ENCODE measurements at places on chromosomes 5 and 9.
A peak's percentile ranks its signal among the peaks of the same experiment; 100 is the strongest.

DNA sequence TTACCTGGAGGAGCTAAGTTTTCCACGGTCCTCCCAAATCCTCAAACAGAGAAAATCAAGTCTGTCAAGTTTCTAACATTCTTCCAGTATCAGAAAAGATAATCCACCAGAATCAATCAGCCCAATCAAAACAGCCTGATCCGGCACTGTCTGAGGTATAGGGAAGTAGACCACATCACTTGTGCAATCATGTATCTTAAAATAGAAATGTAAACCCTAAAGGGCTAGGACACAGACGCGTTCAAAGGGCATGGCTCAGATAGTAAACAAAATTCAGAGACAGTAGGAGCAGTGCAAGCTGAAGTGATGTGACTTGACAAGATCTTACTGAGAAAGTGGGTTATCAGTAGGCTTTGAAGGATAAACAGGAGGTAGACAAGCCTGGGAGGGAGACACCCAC is 252.4 kb upstream of the DAPK1 start:
- no peak for DNase-seq

- no peak for DNase-seq
Observed at GRCh38 chr5:145210020-145210419, 625.1 kb downstream of the PRELID2 start.

GRCh38 chr9:104817437-104817836 is 53.5 kb downstream of the NIPSNAP3B start:
- DNase-seq: no peak

DNA sequence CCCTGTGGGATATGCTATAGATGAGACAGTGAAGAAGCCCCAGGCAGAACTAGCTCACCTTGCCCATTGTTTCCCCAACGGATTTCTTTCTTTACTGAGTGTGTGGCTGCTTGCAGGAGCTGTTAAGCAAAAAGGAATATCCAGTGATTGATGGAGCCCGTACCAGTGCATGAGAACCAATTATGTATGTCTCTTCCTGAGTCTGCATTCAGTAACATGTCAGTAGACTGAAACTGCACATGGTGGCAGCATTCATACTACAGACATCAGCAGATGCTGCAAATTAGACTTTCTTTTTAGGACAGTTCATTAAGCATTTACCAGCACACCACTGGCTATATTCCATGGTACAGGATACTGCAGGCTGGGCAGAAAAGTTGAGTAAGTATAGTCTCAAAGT is 90.3 kb upstream of the PLCXD3 start:
- DNase-seq: no peak

DNA sequence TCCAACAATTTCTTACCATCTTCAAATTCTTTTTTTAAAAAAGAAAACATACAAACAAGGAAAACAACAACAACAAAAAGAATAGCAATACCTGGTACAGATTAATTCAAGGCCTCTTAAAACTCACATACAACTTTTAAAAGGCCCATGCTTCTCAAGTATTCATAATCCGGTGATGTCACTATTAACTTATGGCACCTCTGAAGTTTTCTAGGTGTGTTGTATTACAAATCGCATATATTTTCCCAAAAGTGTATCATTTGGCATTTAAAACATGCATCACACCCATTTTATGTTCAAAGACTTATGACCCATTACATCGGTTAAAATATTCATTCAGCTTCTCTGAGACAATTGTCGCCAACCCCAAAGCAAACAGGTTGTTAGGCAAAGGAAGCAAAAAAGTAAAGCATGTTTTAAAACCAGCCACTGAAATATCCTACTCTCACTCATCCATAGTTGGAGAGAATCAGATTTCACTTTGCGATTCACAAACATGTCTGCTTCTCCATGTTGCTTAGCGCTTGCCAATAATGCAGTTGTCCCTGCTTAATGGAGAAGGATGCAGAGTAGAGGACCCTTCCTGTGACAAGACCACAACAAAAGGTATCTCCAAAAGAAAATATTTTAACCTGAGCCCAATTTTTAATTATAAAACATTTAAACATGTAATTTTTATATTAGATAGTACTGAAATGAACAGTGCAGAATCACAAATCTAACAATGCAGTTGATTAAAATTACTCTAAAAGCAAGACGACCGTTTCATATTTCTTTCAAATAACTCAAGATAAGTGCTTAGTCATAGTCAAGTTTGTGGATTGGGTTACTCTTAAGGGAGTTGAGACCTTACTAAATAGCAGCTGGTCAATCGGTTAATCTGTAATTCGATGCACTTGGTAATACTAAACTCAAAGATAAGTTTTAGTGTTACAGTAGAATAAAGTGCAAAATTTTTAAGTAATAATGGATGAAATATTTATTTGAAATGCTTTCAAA is 1.6 kb downstream of the SKP1 start:
- no peak for DNase-seq

GRCh38 chr5:3598769-3599211 is 3.2 kb downstream of the IRX1 start:
- DNase-seq: no peak

DNA sequence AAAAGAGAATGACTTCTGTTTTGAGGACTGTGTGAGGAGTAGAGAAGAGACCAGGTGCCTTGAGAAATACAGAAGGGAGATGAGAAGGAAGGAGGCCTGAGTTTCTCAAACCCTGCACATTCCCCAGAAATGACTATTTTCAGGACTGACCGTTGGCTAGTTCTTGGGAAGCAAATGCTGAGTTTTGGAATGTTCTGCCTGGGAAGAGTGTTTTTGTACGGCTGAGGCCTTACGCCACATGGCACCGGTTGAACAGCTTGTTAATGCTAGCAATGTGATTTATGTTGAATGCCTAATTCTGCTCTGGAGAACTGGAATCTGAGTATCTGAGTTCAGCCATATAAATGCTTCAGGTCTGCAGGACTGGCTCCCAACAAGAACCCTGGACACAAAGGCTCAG is 152.7 kb upstream of the ADAMTS16 start:
- no peak for DNase-seq

DNA sequence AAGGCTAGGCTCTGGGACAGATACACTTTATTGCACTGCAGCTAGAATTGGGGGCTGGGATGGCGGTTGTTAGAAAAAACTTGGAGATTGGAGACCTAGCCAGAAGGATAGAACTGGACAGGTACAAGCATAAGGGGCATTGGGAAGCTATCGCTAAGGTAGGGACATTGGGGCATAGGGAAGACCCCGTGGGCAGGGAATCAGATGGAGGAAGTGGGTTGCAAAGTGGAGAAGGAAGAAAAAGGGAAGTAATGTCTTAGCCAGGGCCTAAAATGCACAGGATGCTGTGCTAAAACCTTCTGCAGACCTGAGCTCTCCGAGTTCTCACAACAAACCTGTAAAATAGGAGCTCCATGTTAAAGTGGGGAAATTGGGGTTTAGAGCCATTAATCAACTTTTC is 178.2 kb downstream of the ZDHHC21 start:
- no peak for DNase-seq

DNA sequence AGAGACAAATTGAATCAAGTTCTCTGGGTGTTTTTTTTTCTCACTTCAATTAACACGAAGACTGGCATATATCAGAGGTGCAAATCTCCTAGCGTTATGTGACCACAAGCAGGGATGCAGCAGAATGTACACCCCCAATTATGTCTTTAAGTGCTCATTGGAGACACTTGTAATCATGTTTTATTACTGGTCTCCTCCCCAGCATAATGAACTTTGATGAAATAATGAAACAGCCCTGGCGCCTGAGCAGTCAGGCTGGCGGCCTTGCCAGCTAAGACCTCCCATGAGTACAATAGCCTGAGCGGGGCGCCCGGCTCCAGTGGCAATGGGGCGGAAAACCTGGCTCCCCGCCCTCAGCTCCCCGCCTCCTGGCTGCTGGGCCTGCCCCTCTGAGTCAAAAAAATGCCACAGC is 209.4 kb upstream of the MSX2 start:
- DNase-seq: no peak

GRCh38 chr9:18739641-18740318 is 265.8 kb downstream of the ADAMTSL1 start:
- no peak for DNase-seq

DNA sequence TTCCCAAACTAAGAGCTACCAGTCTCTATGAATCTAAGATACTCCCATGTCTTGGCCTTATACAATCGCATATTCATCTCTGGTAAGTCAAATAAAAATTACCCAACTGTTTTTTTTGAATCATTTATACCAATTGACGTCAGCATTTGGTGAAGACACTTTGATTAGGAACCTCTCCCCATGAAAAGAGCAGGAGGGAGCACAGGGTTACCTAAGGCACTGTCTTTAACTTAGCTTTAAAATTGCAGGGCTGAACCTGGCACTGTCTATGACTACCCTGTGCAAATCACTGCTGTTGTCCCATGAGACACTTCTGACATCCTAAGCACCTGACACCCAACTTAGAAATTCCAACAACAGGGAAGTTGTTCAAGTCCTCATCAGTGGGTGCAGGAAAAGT is 586.4 kb downstream of the MAT2B start:
- no peak for DNase-seq

- DNase-seq: peak; percentile 66
Observed at GRCh38 chr5:39177631-39177964, 41.8 kb downstream of the FYB1 start.

DNA sequence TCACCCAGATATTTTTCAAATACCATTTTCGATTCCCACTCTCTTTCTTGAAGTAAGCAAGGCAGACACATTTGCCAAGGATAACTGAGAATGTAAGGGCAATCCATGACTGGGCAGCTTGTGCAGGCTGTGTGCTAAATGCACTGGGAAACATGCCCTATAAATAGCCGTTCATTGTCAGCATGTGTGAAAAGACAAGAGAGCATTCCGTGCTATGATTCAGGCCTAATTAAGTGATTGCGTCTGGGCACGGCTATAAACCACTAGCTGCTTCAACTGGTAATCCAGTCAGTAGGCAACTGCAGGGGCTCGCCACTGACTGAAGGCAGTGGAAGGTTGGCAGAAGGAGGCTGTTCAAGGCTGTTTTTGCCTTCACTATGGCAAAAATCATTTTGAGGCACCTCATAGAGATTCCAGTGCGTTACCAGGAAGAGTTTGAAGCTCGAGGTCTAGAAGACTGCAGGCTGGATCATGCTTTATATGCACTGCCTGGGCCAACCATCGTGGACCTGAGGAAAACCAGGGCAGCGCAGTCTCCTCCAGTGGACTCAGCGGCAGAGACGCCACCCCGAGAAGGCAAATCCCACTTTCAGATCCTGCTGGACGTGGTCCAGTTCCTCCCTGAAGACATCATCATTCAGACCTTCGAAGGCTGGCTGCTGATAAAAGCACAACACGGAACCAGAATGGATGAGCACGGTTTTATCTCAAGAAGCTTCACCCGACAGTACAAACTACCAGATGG is at the start of gene HSPB3:
Gene HSPB3, plus strand, starts transcription at position 287 of the 745 bp plus-strand sequence. Its CDS starts 91 bp downstream, at position 378.
- DNase-seq: no peak

DNA sequence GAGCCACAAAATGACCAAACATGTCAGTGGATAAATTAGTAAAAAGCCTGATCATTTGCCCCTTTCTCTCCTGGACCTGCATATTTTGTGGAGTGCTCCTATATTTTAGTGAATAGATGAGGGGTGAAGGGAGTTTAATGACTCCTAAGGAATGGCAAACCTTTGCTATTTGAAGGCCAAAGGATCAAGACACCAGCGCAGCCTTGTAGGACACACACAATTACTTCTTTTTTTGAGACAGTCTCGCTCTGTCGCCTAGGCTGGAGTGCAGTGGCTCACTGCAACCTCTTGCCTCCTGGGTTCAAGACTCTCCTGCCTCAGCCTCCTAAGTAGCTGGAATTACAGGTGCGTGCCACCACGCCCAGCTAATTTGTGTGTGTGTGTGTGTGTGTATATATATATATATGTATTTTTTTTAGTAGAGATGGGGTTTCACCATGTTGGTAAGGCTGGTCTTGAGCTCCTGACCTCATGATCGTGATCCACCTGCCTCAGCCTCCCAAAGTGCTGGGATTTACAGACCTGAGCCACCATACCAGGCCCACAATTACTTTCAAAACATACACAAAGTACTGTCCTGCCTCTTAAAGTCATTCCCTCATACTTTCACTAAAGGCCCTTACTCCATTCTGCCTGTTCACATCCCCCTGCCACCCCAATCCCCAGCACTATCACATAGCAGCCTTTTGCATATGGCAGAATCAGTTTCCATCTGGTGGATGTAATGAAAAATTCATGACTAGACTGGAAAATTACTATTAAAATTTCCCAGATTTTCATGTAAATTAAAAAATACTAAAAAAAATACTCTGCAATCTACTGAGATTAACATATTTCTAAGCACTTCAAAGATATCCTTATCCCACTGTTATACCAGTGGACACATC is 60.4 kb downstream of the CSNK1A1 start:
- no peak for DNase-seq

DNA sequence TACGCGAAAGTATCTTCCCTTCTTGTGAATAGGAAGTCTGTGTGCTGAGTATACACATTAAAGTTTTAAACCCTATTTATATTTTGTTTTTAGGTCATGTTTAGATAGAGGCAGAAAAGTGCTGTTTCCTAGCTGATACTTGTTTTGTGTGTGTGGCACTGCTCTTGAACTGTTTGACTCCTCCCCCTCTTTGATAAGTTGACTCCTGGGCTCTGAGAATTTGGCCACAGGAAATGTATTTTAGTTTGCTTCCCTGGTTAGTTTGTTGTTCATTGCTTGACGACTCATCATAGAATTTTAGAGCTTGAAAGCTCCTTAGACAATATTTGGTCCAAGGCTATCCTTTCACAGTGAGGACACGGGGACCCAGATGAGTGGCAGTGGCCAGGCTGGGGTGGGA is 2.0 kb upstream of the CDC14B start:
- no peak for DNase-seq

DNA sequence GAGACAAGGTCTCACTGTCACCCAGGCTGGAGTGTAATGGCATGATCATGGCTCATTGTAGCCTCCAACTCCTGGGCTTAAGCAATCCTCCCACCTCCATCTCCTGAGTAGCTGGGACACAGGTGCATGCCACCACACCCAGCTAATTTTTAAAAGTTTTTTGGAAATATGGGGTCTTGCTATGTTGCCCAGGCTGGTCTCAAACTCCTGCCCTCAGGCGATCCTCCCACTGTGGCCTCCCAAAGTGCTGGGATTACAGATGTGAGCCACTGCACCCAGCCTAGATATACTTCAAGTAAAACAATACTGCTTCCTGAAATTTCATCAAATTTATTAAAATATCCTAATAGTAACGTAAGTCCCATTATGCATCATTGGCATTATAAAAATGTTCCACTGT is 33.4 kb downstream of the STARD4 start:
- no peak for DNase-seq
